OCI-M1 (cell line): ENCODE measurements at places on chromosomes 2 and 18.

DNA sequence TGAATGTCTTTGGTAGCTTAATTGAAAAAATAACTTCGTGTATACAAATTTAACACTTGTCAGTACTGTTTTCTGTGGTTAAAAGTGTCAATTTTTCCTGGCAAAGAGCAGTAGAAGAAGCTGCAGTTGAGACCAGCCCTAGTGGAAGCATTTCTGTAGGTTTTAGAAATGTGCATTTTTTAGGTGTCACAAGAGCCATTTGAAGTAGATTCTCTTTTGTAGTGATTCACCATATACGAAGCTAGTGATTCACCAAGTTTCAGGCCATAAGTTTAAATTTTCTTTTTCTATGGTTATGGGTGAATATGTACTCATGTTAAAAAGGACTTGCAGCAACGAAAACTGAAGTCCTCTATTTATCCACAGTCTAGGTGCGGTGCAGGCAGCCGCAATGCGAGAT, 4.2 kb downstream of the NABP1 start:
- DNase-seq, result no peak

DNA sequence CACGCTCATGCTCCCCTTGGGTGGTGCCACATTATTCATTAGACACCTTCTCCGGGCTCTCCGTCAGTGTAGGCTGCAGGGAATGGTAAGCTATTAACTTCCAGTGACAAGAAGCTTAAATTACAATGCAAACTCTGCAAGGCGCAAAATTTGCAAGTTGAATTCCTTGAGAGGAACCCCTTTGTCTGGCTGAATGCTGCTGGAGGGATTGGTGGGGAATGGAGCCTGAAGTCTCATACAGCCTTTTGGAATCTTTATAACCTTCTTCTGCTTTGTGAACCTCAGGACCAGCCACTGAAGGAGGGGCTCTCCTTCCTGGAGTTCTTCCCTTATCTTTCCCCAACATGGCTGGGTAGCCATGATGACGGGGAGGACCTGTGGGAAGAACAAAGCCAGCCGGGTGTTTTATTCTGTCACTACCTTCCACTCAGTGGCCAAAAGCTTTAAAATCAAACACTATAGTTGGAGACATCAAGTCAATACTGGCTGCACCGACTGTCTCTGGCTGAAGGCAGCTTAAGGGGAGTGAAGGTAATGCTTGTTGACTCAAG, 220.9 kb upstream of the EPHA4 start:
- no peak for DNase-seq

DNA sequence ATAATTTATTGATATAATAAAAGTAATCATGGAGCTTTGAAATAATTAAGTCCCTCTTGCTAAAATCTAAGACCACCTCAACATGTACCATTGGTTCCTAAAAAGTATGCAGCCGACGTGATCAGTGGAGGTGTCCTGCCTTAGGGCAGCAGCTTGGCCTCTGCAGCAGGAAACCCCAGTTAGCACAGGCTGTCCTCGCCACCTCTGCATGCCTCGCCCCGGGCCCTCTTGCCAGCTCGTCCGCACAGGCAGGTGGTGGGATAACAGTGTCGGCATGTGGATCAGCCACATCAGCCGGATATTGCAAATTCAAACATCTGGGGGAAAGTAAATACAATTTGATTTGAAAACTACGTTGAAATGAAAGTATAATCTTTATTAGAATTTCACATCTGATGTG, 22.9 kb downstream of the COA5 start:
- DNase-seq, result no peak

DNA sequence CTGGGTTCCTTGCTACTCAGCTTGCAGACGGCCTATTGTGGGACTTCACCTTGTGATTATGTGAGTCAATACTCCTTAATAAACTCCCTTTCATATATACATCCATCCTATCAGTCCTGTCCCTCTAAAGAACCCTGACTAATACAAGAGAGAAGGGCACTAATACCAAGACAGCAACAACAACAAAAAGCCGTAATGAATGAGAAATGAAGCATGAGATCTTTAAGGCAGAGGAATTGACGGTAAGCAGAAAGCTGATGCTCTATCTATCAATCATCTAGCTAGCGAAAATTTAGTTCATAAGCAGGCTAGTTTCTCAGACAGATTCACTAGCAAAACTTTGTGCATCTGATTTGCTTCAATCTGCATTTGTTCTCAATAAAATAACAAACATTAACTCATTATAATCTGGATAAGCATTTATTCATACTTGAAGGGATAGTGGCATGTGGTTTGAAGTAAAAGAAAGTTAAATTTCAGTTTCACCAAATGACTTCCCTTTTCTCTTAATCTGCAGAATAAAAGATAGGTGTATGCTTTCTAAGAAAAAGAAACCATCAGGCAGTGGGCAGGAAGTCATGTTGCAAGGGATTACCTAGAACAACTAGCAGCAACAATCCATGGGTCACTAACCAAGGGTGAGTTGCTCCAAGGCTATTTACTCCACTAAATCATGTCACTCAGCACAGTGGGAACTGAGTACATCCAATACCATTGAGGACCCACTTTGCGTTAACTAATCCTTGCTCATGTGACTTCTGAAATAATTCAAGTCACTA, 376.5 kb downstream of the TMEM182 start:
- DNase-seq, result peak; percentile 83
